AG08396 (cell line): ENCODE measurements at places on chromosomes 5 and 9.

DNA sequence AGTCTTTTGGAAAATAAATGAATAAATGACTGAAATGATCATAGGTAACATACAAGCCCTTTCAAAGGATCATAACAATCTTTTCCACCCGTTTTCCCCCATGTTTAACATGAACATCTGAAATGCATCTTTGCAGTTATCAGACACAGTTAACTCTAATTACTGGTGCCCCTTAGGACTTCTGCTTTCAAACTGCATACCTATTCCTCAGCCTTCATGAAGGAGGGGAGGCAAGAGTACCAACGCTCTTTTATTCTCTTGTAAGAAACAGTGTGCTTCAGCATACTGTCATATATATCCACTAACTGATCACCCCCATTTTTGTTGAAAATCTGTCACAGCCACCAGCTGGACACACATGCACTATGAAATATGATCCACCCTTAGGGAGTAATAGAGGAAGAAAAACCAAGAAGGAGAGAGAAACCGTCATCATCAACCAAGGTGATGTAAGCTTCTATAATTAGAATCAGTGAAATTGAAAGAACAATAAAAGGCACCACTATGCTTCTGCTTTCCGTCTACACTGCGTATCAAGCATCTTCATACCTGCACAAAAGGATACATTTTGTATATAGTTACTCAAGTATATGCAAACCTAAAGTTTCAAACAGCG lies 98.7 kb downstream of the RAPGEF6 start:
- peak; percentile 7 for DNase-seq

GRCh38 chr9:4070266-4070665 lies 229.6 kb downstream of the GLIS3 start:
- no peak for DNase-seq

GRCh38 chr9:4096121-4096520 lies 203.7 kb downstream of the GLIS3 start:
- DNase-seq, result no peak

- DNase-seq, result no peak
These were observed 20.8 kb downstream of the MINAR2 start for GRCh38 chr5:129768735-129769134.

- no peak for DNase-seq
These were observed 382.3 kb upstream of the SLC30A5 start for GRCh38 chr5:68711293-68712200.

- DNase-seq, result no peak
These were observed 54.5 kb upstream of the KCNMB1 start for GRCh38 chr5:170443624-170444023.

DNA sequence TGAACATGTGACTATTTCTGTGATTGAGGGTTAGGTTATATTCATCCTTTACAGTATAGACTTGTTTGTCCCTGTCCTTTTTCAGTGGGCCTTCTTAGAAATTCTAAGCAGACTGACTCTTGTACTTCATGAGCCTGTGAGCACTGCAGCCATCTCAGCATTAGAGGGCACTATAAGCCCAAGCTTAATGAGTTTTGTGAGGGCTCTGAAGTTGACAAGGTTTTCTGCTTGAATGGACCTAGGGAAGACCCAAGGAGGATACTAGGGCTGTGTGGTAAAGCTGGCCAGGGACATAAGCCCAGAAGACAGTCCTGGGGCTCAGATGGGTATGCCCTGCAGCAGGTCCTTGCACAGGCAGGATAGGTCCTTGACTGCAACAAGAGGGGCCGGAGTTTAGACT lies 126.5 kb downstream of the MRPS30 start:
- no peak for DNase-seq

DNA sequence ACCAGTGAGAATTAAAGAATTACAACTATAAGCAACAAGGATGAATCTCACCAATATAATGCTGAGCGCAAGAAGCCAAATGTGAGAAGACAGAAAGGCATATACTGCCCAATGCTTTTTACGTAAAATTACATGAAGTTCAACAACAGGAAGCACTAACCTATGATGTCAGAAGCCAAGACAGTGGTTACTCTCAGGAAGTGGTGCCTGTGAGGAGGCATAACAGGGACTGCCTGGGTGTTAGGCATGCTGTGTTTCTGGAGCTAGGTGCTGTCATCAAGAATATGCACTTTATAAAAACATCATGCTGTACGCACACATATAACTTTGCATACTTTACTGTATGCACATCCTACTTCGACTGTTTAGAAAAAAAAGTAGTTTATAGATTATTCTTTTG lies 30.1 kb downstream of the FRMD3 start:
- no peak for DNase-seq
